ENCODE measurements at places on chromosomes 1 and 21.

DNA sequence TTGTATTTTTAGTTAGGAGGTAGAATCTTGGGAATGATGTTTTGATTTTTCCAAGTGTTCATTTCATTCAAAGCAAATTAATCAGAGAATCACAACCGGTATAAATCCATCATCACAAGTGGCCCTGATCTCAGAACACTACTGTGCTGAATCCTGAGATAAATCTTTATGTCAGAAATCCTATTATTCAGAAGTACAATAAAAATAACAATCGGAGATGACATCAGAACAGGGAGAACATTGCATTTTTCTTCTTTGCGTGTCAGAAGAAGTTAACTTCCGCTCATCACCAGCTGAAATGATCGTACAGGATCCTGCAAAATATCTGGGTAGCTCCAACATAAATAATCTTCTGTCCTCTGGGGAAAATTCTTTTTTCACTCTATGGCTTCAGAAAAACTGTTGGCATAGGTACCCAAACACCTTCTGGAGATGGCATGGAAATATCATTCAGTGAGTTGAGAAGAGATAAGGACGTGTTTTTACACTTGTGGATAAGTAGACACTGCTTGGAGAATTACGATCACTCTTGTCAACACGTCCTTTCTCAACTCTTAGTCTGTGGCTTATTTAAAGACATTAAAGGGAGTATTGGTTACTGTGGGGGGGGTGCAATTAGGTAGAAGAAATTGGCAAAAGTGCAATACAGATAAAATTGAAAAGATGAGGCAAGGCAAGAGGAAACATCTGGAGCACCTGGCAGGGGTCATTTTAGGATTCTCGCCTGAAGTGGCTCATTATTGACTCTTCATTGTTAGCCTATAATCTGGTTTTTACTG, 46.9 kb upstream of the SMYD2 start:
- no peak for DNase-seq

- DNase-seq, result no peak
Observed at GRCh38 chr1:164774413-164774812, 215.4 kb downstream of the PBX1 start.

- DNase-seq, result no peak
Observed at GRCh38 chr1:182397653-182398393, 2.6 kb downstream of the TEDDM1 start.

- no peak for DNase-seq
Observed at GRCh38 chr1:2481885-2482284, 5.8 kb downstream of the PLCH2 start.

- no peak for DNase-seq
Observed at GRCh38 chr1:166814611-166815010, 24.7 kb upstream of the POGK start.

DNA sequence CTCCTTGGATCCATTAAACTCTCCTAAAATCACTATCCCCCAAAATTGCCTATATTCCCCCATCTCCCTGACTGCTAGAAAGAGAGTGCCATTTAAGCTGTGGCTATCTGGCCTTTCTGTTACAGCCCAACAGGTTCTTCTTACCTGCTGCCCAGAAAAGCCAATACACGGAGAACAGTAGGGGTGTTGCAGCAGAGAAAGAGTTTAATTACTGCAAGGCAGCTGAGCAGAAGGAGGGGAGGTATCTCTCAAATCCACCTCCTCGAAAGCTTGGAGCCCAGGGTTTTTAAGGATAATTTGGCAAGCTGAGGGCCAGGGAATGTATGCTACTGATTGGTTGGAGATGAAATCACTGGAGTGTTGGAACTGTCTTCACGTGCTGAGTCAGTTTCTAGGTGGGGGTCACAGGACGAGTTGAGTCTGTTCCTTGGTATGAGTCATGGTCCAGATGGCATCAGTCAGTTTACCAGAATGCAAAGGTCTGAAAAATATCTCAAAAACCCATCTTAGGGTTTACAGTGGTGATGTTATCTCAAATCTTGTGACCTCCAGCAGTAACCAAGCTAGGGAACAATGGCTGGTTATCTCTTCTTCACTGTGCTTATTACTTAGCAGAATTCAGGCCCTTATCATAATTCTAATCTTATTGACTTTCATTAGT, 89.8 kb downstream of the SMYD3 start:
- no peak for DNase-seq

DNA sequence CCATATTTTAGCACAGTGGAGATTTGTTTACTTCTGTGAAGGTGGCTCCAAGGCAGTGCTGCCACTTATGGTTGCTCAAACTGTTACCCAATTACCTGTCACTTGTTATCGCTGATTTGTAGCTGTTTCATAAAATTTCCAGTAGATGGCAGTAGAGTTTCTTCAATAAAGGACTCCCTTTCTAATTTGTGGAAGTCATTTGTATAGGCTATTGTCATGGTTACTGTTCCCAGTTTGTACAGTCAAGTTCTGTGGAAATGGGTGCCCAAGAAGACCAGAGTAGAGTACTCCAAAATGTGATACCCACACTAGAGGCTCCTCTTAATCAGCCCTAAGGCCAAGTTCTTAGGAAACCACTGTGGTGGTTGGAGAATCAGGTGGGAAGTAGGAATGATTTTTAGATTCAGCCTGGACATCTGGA, 186.1 kb downstream of the CLEC20A start:
- no peak for DNase-seq

GRCh38 chr1:14626869-14627607, 28.6 kb downstream of the KAZN start:
- no peak for DNase-seq

DNA sequence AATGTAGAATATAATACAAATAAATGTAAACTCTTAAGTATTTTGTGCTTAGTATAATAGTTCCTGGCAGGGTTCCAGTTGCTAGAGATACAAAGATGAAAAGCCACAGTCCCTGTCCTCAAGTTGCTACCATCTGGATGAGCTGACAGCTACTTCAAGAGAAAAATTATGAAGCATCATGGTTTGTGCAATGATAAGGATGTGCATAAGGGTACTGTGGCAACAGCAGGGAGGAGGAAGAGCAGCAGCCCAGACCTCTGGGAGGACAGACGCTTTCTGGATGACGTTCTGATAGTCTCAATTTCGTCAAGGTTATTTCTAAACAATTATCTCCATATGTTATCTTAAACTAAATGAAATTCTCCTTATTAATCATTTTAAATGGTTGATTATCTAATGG, 198.9 kb downstream of the NTNG1 start:
- no peak for DNase-seq

DNA sequence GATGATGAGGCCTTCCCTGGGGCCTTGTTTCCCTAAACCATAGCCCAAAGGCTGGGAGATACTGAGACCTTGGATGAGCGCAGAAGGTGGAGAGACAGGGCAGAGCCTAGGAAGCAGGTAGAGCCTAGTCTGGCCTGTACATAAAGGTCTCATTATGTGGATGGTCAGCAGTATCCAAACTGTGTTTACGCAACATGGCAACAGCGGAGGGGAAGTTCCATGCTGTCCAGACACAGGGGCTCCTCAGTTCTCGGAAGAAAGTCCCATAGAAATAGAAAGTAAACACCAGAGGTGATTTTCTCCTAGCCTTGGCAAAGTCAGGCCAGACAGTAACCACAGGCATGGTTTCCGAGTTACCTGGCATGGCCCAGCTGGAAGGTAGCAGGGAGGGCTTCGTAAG, 42.1 kb upstream of the MPZL1 start:
- no peak for DNase-seq

DNA sequence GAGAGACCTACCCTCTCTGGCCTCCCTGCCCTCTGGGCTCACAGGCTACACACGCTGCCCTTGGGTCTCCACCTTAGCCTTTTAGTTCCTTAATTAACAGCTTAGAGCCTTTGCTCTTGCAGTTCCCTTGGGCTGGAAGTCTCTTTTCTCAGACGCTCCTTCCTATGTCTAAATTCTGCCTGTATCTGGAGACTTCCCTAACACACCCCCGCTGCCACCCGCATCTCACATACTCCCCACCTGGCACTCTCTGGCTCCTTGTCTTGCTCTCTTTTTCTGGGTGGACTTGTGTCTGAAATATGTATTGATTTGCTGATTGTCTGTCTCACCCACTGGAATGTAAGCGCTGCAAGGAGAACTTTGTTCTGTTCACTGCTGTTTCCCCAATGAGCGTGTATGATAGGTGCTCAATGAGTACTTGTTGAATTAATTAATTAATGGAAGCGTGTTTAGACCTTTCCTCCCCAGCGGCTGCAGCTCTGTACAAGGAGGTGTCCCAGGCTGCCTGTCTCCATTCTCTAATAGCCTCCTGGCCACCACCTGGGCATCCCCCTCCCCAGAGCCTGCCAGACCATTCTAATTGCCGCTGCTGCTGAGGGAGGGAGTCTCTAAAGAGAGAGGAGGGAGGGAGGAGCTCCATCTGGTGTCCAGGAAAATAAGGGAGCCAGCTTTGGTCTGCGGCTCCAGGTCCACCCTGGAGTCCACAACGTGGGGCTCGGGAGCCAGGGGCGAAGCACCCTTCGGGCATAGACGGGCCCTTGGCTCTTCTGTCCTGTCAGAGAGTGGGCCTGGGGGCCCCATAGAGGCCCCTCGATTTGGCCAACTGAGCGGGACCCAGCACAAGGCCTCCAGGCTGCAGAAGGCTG, 95.4 kb downstream of the RNF220 start:
- no peak for DNase-seq

DNA sequence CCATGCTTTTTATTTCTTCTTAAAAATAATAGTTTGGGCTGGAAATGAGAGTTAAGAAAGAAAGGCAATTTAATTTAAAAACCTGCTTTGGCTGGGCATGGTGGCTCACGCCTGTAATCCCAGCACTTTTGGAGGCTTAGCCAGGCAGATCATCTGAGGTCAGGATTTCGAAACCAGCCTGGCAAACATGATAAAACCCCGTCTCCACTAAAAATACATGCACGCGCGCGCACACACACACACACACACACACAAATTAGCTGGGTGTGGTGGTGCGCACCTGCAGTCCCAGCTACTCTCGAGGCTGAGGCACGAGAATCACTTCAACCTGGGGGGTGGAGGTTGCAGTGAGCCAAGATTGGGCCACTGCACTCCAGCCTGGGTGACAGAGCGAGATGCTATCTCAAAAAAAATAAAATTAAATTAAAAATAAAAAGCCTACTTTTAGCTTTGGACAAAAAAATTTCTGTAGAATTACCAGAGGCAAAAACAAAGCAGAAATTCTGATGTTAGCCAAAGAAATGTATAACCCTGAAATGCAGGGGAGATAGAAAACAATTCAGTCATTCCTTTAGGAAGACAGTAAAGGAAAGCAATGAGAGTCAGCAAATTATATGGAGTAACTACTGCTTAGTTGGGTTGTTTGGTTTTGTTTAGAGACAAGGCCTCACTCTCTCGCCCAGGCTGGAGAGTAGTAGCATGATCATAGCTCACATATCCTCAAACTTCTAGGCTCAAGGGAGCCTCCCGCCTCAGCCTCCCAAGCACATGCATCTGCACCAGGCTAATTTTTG, 15.7 kb upstream of the IPP start:
- no peak for DNase-seq

DNA sequence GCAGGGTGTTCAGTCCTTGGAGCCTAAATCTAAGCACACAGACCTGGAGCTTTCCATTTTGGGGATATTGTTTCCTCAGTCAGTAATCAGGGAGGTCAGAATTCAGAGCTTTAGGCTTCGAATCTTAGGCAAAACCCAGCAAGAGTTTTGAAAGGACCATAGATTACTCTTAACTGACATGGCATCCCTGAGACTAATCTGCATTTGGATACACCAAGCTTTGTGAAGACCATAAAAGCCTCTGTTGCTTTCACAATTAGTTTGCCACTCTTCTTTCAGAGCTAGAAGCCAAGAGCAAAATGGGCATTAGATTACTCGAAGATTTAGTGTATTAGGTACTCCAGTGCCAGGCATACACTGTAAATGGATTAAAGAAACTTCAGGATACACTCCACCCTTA, 131.8 kb upstream of the GREM2 start:
- no peak for DNase-seq

DNA sequence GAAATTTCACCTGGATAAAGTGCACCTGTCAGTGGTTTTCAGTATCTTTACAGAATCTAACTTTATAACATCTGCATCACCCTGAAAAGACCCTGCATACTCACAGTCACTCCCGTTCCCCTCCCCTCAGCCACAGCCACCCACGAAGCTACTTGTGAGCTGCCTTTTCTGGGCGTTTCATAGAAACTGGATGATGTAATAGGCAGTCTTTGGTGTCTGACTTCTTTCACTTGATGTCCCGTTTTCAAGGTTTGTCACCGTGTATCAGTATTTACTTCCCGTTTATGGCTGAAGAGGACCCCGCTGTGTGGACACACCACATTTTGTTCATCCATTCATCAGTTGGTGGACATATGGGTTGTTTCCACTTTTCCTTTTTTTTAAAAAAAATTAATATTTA, 47.8 kb upstream of the LRRC3 start:
- peak; percentile 52 for DNase-seq

DNA sequence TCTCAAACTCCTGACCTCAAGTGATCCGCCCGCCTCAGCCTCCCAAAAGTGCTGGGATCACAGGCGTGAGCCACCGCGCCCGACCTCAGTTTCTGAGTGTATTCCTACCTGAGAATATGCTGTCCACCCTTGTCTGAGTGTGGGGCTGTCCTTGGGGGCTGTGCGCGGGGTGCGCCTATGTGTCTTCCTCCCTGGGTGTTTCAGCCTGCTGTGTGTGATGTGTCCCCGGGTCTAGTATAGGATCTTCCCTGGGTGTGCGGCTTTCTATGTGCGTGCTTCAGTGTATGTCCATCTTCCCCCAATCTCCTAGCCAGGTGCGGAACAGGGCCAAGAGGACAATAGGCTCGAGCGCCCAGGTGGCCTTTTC, 8.3 kb upstream of the ID3 start:
- no peak for DNase-seq

- no peak for DNase-seq
Observed at GRCh38 chr1:88394958-88395357, 289.1 kb upstream of the PKN2 start.

GRCh38 chr1:151867321-151867720, 13.8 kb upstream of the THEM5 start:
- DNase-seq, result no peak

DNA sequence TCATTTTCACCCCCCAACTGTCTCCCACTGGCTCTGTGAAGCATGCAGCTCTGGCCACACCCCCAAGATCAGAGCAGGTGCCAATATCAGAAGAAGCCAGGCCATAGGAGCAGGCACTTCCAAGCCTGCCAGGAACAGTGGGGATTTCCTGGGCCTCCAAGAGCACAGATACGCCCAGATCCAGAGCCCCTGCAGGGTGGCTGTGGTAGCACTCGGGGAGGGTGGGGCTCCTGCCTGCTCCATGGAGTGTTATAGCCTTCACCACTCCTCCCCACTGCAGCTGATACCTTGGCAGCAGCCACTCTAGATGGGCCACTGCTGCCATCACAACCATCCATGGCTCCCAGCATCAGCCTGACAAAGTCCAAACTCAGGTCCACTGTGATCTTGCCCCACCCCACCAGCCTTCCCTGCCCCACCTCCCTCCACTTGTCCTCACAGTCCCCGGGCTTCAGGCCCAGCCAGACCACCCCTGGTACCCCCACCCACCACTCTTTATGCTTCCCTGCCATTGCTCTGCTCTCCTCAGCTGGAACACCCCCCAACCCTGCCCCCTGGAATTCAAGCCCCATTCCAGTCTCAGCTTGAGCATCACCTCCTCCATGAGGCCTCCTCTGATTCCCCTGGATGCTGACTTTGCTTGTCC, 448.3 kb downstream of the MATN1 start:
- no peak for DNase-seq
